C1 segment of cervical spinal cord (tissue), 14 donors: ENCODE measurements at places on chromosomes 7 and 10.

GRCh38 chr7:26777385-26777784, 87.0 kb downstream of the SKAP2 start:
- no peak for DNase-seq

GRCh38 chr7:48964074-48964473, 39.7 kb downstream of the CDC14C start:
- no peak for DNase-seq

DNA sequence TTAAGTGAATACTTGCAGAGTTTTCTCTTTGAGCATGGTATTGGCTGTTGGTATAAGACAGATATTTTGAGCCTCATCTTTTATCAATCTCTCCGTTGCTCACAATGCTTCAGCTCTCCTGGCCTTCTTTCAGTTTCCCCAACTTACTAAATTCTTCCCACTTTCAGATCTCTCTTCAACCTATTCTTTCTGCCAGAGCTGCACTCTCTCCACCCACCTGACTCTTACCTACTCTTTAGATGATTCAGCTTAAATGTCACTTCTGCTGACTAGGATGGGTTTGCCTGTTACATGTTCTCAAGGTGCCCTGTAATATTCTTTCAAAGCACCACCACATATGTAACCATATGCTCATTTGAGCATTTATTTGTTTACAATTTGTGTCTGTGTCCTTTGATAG, 1.6 kb downstream of the EXOSC1 start:
- no peak for DNase-seq

DNA sequence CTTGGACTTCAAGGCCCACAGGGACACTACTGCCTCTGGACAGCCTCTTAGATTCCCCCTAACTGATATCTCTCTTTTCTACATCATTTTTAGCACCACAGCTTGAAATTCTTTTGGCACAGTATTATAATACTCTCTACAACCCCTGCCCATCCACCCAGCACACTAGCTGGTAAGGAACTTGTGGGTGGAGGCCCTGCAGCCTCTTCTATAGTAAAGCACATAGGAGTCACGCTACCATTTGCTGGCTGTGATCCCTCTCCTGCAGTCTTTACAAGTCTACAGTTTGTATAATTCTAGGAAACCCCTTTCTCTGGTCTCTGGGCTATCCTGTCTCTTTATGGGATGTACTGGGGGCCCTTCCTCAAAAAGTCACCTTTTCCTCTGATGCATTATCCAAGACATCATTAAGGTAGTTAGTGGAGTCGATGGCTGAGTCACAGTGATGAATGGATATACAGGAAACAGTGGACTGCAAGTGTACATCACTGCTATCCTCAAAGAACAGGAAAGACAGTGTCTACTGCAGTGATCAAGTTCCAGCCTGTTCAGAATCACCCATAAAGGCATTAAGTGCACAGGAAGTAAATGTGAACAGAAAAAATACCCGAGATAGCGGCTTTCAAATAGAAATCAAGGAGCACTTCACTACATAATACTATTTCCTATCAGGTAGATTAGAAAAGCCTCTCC, 54.4 kb downstream of the STK17A start:
- no peak for DNase-seq

DNA sequence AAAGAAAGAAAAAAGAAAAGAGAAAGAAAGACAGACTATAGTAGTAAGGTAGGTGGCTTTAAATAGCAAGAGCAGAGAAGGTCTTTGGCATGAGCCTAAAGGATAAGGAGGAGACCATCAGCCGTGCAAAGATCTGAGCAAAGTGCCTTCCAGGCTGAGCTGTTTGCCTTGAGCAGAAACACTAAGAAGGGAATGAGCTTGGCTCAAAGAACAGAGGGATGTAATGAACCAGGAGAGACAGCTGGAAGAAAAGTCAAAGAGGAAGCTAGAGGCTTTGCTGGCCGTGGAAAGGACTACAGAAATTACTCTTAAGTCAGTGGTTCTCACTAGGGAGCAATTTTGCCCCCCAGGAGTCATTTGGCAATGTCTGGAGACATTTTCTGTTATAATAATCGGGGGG, 228.6 kb downstream of the FGFR2 start:
- DNase-seq = no peak

DNA sequence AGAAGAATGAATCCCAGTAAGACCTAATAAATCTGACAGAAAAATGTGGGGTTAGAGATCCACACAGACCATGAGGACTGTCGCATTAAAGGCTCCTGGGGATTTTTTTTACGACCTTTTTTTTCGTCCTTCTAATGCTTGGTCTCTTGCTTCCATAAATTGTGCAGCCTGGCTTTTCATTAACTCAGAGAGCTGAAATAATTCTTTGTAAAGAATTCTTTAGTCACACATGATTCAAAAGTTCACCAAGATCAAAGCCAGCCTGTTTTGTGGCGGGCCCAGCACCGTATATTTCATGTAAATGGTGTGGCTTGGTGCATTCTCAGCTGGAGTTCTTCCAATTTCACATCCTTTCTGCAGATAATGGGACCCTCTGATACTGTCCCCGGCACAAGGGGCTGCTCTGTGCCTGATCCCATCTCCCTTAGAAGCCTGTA, 206.6 kb upstream of the BMPER start:
- no peak for DNase-seq

DNA sequence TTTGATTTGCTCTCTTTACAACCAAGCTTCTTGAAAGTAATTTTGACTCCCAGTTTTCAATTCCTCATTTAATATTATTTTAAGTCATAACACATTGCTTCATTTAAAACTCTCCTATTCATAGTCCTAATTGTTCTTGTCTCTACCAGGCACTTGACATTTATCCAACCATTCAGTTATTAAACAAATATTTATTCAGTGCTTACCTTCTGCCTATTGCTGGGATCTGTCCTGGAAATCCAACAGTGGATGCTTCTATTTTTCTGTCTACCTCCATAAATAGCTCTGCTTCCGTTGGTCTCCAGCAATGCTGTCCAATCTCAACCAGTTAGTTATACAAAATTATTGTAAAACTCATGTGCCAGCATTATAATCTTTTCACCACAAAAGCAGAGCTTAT, 615.1 kb downstream of the ZWINT start:
- DNase-seq = no peak

- no peak for DNase-seq
Observed at GRCh38 chr7:138749960-138750359, 47.8 kb upstream of the TMEM213 start.

DNA sequence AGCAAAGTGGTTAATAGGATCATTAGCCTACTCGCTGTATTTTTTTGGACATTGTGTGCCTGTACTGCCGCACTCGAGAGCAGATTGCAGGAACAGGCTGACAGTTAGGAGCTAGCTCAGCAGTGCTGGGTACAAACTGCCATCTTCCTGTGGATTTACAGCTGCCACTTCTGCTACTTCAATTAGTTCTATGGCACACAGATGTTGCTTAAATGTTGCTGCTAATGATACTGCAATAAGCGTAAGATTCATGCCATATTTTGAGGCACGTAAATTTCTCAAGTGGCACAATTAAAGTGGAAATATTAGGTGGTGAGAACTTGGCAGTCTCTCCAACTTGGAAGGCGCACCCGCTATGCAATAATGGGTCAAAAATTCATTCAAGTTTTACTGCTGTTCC, 171.9 kb downstream of the EBF3 start:
- no peak for DNase-seq

DNA sequence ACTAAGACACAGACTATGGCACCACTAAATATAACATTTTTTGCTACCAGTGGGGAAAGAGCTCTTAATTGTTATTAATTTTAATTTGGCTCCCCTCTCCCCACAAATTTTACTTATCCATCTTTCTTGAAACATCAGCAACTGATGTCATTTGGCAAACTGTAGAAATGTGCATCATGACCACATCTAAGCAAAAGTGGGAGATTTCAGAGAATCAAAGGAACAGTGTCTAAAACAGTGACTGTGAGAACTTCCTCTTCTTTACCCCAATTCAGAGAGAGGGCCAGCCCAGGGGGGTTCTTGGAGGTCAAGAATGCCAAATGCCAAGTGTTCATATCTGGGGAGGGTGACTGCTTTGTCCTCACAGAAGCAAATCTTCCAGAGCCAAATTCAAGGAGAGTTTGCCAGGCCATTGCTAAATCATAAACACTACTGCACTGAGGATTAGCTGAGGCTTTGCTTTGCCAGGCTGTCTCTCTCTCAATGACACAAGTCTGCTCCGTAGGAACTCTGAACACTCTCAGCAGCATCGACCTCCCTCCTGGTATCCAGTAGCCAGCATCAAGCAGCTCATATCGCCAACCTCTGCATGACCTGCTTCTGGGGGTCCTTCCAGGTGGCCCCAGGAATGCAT, 65.6 kb downstream of the ITIH5 start:
- no peak for DNase-seq

DNA sequence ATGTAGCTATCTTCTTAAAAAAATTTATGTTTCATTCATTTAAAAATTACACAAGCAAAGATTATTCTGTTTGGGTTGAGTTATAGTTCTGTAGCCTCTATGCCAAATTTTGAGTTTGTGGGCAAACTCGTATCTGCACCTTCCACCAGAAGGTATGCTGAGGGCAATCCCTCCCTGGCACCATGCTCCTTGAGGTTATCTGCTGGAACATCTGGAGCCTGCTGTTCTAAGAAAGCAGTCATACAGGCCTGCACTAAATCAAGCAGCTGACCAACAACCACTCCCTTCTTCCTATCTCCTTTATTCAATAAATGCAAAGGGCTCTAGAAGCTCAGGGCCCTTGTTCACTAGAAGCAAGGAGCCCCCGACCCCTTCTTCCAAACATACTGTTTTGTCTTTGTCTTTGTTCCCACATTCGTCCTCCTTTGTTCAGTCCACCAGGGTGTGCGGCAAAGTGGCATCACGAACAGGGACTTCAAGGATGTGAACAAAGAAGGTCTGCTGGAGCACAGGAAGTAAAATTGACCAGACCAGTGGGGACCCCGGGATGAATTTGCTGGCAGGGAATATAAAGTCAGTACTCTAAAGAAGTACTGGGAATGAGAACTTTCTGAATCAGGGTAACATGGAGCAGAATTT, 36.4 kb downstream of the OR13A1 start:
- no peak for DNase-seq

DNA sequence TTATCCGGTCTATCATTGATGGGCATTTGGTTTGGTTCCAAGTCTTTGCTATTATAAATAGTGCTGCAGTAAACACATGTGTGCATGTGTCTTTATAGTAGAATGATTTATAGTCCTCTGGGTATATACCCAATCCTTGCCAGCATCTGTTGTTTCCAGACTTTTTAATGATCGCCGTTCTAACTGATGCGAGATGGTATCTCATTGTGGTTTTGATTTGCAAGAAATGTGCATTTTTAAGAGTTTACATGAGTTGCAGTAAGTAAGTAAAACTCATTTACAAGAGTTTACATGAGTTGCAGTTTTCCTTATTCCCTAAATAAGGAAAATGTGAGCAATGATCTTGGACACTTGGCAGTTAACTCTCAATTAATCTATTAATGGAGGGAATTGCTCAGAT, 312.1 kb downstream of the LHFPL3 start:
- no peak for DNase-seq
